ENCODE measurements at places on chromosomes 6 and 20.

- DNase-seq: no peak
Measured at GRCh38 chr6:111748231-111748647, 125.0 kb downstream of the FYN start.

GRCh38 chr20:16497896-16498295, 75.4 kb downstream of the KIF16B start:
- no peak for DNase-seq

- no peak for DNase-seq
Measured at GRCh38 chr6:20769631-20770030, 235.4 kb downstream of the CDKAL1 start.

- no peak for DNase-seq
Measured at GRCh38 chr6:157625764-157626163, 197.3 kb upstream of the SNX9 start.

GRCh38 chr6:150813319-150813992, 52.0 kb upstream of the MTHFD1L start:
- DNase-seq: no peak

DNA sequence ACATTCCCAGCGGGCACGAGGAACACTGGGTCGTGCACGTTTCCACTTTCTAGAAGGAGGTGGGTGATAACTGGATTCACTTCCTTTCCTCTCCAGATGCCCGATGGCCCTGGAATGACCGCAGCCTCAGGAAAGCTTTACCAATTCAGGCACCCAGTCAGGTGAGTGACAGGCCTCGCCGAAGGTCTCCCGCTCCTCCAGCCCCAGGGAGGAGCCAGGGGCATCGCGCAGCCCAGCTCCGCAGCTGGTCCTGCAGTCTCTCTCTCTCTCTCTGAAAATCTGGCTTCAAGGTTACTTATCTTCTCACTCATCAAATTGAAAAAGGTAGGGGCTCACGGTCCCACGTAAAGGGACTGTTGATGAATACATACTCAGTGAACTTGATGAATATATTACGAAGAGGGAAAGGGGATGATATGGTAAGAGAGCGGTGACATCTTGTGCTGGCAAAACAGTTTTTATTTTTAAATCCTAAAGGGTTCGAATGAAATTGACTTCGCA, 891 bp downstream of the RIPPLY2 start:
- DNase-seq: no peak

DNA sequence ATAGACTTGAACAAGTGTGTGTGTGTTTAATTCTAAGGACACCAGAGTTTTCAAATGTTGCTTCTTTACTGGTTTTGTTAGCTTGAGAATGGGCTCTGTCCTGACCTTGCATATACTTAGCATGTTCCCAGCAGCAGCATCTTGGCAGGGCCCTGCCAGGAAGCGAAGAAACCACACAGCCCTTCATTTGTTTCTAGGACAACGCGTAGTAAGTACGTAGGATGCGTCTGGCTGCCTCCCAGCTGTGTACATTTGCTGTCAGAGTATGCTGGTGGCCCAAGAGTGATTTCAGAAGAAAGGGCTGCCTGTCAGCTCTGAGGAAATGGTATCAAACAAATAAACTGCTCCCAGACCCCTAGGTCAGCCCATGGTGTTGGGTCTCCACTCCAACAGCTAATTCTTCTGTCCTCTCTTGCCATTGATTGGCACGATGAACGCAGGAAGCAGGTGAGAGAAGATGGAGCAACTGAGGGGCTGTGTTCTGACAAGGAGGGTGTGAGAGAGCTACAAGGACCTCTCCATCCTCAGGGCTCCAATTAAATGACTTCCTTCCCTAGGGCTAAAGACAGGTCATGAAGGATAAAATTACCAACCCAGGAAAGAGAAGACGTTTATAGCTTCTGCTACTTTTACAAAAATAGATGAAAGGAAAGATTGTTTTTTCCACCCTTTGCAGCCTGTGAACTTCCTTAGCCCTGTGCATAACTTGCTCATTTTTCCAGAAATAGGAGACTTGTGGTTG, 55.9 kb upstream of the HDDC2 start:
- peak; percentile 18 for DNase-seq

GRCh38 chr6:125952764-125953501, 3.6 kb upstream of the HINT3 start:
- DNase-seq: no peak

GRCh38 chr6:35025232-35026188, 115.6 kb downstream of the TCP11 start:
- no peak for DNase-seq

DNA sequence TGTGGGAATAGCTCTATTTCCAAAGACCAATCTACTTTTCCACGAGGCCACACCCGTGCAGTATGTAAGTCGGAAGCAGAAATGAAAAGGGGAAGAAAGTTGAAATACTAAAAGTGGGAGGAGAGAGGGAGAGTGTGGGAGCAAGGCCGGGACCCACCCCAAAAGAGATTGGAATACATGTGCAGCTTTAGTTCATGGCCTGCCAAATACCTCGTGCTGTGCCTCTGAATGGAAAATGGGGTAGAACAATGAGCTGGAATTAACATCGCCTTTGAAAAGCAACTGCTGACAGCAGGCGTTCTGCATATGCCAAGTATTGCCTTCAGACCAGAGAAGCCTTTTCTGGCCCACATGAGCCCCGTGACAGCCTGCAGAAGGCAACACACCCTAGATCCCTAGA, 155.6 kb downstream of the CD83 start:
- DNase-seq: no peak

DNA sequence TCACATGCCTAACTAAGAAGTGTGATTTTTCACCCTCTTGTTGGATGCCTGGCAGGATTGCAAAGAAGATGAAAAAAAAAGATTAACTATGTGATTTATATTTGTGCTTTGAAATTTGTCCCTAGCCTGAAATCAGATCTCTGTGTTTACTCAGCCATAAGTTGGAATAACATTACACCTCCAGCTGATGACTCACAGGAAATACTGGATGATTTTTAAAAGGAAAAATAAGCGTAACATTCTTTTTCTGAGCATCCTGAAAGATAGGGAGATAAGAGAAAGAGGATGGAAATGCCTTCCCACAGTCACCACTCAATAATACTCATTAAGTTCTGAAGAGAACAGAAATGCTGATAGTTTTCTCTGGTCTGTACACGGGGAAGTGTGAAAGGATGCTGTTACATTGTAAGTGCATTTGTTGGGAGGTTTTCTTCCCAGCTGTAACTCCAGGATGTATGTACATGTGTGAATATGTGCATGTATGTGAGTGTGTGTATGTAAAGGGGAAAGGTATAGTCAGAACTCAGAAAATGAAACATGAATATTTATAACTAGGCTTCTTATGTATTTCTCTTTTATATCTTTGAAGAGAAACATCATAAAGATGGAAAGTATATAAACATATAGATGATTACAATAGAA, 37.4 kb upstream of the RIPPLY2 start:
- no peak for DNase-seq
